ENCODE measurements at places on chromosomes 7 and 10.

- H3K36me3 ChIP-seq: no peaks in the 10 kb centered on the region
- no peak overlapping the region for H3K27ac ChIP-seq
- no peaks in the 10 kb centered on the region for H3K27me3 ChIP-seq
Measured at GRCh38 chr10:1199345-1199673, 143.1 kb downstream of the WDR37 start.

- no peaks in the 10 kb centered on the region for H3K36me3 ChIP-seq
- peaks cover 65% of the 10 kb centered on the region for H3K4me1 ChIP-seq
- H3K27ac ChIP-seq: peak overlapping the region; percentile 79
Measured at GRCh38 chr10:5551531-5552375, 27.0 kb downstream of the CALML3 start.

GRCh38 chr10:93820434-93820833 is 62.7 kb downstream of the LGI1 start:
- no peak overlapping the region for H3K4me3 ChIP-seq
- no peak overlapping the region for H3K27ac ChIP-seq
- no peaks in the 10 kb centered on the region for H3K27me3 ChIP-seq

DNA sequence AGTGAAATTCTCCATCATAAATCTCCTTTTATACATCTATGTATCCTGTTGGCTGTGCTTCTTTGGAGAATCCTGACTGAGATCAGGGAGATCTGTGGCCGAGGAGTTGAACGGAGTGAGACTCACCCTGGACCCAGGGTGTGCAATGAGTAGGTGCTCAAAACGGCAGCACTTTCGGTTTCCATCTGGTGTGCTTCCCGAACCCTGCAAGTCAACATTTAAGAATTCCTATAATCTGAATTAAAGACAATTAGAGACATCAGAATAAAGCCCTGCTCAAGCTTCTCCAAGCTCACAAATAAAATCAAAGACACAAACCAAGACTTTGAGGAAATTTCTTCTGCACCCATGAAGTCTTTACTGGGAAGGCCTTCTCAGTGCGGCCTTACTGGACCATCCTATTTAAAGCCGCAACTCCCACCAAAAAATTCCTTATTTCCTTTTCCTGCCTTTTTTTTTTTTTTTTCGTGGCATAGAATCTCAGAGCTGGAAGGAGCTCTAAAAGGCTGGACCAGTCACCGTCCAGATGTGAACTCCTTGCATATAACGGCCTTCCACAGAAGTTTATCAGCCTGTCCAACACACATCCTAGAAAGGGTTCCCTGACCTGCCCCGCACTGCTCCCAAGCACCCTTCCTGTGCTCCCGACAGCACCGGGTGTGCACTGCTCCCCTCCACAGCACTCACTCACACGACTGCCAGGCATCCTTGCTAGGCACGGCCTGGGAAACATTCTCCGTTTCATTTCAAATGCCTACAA is 29.7 kb downstream of the GNA12 start:
- no peak for DNase-seq
- H3K4me3 ChIP-seq: no peak overlapping the region
- no peaks in the 10 kb centered on the region for H3K27me3 ChIP-seq

GRCh38 chr7:73423519-73424488 is 9.8 kb upstream of the FZD9 start:
- no peaks in the 10 kb centered on the region for H3K4me1 ChIP-seq
- H3K27me3 ChIP-seq: peaks cover 5% of the 10 kb centered on the region
- H3K36me3 ChIP-seq: no peaks in the 10 kb centered on the region

GRCh38 chr10:100303724-100304319 is 17.3 kb upstream of the BLOC1S2 start:
- H3K4me1 ChIP-seq: no peaks in the 10 kb centered on the region
- H3K36me3 ChIP-seq: no peaks in the 10 kb centered on the region
- no peak overlapping the region for H3K27ac ChIP-seq

GRCh38 chr7:157519246-157519645 is 182.4 kb downstream of the DNAJB6 start:
- H3K27ac ChIP-seq: no peak overlapping the region
- no peak for DNase-seq
- H3K4me3 ChIP-seq: no peak overlapping the region
- H3K27me3 ChIP-seq: peaks cover 45% of the 10 kb centered on the region
- no peaks in the 10 kb centered on the region for H3K36me3 ChIP-seq
- no peaks in the 10 kb centered on the region for H3K4me1 ChIP-seq

GRCh38 chr7:50921114-50921813 is 138.6 kb upstream of the GRB10 start:
- no peaks in the 10 kb centered on the region for H3K27me3 ChIP-seq
- no peaks in the 10 kb centered on the region for H3K4me1 ChIP-seq
- H3K27ac ChIP-seq: no peak overlapping the region
- DNase-seq: no peak
- H3K36me3 ChIP-seq: no peaks in the 10 kb centered on the region
- no peak overlapping the region for H3K4me3 ChIP-seq
